COR-L47 (cell line): ENCODE measurements at places on chromosomes 12 and 14.

DNA sequence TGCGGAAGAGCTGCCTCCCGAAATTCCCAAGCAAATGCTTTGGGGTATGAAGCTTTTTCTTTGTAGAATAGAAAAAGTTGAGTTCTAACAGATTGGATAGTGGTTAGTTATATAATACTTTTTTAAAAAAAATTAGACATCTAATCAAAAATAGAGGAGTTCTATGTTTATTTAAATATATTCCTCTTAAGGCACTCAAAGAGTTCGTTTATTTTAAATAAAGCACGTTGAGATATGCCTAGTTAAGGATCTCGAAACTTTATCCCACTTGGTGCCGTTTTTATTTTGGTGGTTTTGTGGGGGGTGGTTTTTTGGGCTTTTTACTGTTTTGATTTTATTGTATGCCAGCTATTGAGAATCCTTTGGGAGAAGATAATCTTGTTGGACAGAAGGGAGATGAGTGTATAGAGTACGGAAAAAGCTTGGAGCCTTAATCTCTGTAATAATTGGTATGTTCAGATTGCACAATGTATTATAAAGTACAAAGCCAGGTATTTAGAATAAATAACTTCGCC, 10.7 kb upstream of the SNAPC1 start:
- no peak for DNase-seq

DNA sequence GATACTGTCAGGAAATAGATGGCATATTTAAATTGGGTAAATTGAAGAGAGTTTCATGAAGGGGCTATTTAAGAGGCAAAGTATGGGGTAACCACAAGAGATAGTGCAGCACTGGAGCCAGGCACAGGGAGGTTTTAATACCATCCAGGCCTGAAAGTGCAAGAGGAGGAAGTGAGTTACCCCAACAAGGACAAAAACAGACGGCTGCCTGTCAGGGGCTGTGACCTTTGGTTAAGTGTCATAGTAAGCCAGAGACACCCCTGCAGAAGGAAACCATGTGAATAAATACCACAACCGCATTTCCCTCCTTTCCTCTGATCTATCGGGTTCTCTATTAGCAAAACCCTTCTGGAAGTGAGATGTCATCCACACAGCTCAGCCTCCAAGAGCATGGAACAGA, 122.0 kb upstream of the DHRS4 start:
- DNase-seq, result no peak

DNA sequence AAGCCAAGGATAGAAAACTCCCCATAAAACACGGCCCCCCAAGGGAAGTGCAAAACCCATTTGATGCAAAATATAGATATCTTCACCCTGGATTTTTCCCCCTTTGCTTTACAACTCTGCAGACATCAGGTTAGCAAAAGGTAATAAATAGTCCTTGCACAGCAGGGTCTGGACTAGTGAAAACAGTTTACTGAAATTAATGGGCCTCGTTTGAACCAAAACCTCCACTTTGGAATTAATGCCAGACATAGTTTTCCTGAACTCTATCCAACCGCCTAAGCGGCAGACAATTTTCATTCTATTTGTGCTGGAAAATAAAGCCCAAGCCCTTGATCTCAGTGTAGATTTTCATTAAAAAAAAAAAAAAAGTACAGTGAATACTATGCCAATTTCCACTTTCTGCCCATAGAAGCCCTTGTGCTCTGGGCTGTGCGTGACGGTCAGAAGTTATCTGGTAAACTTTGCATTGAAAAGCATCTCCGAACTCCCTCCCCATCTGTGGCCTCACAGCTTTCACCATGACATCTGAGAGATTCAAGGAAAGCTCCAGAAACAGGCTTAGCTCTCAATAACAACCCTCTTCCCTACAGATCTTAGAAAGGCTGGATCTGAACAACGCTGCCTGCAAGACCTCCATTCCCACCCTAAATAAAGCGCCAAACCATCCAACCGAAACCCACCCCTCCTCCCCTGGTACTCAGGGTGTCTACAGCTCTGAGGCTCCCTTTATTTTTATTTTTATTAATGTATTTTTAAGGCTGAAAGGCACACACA, 11.0 kb upstream of the IRF2BPL start:
- DNase-seq, result no peak

DNA sequence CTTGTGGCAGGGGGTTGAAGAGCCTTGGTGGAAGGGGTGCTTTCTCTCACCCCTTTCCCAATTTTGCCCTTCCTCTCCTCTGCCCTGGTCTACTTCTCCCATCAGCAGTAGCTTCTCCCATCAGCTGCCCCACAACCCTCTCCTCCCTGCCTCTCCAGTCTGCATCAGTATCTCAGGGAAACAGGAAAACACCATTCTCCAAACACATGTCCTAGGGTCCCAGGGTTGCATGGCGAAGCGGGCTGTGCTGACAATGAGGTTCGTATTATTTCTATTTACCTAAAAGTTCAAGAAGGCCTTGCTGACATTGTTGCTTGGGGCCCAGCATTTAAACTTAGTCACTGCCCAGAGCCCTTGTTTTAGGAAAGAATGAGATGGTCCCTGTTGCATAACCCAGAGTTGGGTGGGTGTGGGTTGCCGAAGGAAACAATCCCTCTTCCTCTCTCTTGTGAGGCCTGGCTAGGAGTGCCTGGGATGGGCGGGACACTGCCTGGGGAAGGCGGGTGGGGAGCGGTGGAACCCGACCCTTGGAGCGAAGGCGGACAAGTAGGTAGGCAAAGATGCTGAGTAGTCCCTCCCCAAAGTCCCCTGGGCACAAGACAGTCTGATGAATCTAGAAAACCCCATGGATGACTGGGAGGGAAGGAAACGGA, 1.3 kb upstream of the IGFBP6 start:
- DNase-seq, result no peak

- no peak for DNase-seq
These were observed 3.1 kb upstream of the GPRC5D start for GRCh38 chr12:12954878-12955625.

GRCh38 chr12:30440826-30441602, 254.7 kb downstream of the IPO8 start:
- no peak for DNase-seq

- DNase-seq, result no peak
These were observed 168.1 kb upstream of the DAAM1 start for GRCh38 chr14:59020382-59020781.

- no peak for DNase-seq
These were observed 94.1 kb upstream of the TMPO start for GRCh38 chr12:98421316-98421715.

DNA sequence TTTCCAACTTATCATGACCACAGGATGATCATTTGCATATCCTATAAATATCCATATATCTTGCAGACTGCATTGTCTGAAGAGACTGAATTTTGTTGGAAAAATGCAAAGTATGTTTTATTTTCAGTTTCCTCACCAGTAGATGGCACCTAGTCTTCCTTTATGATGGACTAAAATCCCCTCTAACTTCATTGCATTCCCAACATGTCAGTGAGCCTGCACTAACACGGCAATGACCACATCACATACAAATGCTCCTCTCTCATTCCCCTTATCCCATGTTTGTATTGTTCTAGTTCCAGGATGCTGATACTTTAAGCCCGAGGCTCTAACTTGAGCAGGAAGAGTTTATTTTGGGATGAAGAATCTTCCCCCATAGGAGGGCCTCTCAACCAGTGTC, 24.7 kb upstream of the MYBPC1 start:
- peak; percentile 1 for DNase-seq

- DNase-seq, result peak; percentile 12
These were observed 11.7 kb upstream of the RIPK3 start for GRCh38 chr14:24351517-24351916.

DNA sequence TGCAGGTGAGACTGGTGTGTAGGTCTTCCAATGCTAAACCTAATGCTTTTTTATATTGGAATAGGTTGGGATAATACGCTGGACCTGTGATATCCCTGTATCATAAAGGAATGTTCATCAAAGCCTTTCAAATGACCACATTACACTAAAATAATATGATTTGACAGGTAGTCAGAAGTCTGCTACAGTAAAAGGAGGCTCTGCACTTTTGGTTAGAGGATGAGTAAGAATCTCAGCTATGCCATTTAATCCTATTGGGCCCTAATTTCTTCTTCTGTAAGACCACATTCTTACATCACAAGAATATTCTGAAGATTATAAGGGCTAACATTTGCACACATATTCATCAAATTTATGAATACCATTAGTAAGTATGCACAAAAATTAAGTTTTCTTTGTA, 250.5 kb upstream of the FLRT2 start:
- no peak for DNase-seq

DNA sequence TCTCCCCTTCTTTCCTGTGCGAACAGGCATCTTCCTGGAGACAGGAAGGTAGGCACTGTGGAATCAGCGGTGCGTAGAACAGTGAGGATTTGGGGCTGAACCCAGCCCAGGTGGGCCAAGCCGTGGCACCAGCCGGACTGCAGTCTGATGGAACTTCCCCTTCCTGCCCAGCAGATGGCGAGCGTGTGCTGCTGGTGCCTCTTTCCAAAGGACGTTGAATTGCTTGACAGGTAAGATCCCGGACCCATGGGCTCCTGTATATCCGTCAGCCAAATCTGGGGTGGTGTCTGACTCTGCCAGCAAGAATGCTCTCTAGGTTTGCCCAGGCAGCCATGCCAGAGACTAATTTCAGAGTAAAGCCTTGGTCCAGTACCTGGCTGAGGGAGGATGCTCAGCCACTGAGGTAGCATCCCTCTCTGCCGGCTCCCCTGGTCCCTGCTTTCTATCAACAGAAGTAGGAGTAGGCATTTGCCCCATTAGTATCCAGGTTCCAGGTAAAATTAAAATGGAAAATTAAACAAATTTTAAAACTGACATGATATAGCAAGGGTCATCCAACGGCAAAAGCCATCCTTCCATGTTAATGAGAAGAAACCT, 21.1 kb upstream of the KCNA5 start:
- peak; percentile 5 for DNase-seq
